Activated naive CD4-positive, alpha-beta T cell (primary cell): ENCODE measurements at places on chromosomes 5 and 9.
A peak's percentile ranks its signal among the peaks of the same experiment; 100 is the strongest.

DNA sequence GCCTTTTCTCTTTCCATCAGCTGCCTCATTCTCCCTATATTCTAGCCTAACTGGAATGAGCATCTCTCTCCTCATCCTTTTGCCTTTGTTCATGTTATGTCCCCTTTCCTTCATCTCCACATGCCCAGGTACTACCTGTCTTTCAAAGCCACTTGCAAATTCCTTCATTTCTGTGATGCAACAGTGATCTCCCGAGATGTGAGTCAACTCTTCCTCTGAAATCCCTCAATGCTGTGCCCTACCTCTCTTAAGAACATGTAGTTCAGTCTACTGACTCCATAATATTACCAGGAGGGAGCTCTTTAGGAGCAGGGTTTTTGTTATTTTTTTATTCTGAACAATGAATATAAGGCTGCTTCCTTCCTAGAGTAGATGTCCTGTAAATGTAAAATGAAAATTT is 91.6 kb downstream of the ZNF462 start:
- no peak for DNase-seq

- no peak for DNase-seq
Measured at GRCh38 chr5:137778772-137779564, 24.8 kb upstream of the HNRNPA0 start.

DNA sequence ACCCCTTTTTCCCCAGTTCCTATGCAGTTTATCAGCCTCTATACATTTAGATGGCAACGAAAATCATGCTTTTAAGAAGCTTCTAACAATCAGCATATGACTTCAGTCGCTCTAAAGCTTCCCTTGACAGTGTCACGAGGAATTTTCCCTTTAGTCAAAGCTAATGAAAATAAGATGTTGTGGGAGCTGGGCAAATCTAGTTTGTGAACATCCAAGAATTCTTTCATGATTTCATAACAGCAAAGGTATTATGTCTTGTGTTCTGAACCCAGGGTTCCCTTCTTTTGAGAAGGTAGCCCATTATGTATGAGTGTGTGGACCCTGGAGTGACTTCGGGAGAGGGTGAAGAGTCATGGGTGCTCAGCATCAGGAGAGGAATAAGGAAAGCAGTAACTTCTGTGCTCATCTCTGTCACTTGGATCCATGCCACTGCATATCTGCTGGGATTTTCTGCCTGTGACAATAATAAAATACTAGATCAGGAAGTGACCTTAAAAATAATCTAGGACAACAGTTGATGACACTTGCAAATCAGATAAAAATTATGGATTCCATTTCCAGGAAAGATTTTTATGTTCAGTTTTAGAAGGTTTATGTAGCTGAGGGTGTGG is 102.4 kb downstream of the PCSK1 start:
- DNase-seq: no peak

DNA sequence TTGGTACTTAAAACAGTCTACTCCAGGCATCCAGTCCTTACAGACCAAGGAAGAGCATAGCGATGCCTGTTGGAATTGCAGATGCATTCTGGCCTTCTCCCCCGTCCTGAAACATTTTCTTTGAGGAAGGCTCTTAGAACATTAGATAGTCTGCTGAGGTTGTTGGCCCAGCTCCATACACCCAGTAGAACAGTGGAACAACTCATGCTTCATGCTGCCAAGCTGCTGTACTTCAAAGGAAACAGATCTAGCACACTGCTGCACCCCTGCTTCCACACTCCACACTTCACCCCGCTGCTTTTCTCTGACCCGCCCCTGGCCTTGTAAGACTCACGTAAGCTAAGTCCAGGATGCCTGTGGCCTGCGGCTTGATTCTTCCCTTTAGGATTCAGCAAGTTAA is 33.4 kb upstream of the NCS1 start:
- DNase-seq: no peak

DNA sequence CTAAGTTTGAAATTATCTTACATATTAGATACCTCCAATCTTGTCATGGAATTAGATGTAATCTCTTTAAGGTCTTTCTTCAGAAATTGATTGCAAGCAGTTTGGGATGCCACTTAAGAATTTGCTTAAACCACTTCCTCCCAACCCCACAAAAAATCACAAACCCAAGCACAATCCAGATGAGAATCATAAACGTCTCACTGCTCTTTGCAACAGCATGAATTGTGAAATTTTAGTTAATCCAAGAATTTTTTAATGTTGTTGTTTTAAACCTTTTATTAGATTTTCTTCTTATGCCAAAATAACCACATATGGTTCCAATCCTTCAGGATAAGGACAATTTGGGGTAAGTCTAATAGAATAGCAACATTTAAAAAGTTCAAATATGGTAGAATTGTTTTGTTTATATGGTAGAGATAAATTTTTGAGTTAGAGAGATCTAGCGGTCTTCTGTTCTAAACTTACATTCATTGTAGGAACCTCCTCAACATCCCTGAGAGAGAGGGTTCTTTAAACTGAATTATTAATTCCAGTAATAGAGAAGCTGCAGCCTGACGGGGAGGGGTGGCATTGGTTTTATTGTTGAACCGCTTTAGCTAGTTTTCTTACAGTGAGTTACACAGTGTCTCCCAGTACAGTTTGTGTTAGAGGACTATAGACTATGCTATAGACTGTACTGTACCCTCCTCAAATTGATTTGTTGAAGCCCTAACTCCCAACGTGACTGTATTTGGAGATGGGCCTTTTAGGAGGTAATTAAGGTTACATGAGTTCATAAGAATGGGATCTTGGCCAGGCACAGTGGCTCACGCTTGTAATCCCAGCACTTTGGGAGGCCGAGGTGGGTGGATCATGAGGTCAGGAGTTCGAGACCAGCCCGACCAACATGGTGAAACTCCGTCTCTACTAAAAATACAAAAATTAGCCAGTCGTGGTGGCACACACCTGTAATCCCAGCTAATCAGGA is 24.8 kb upstream of the IL6ST start:
- DNase-seq: no peak

DNA sequence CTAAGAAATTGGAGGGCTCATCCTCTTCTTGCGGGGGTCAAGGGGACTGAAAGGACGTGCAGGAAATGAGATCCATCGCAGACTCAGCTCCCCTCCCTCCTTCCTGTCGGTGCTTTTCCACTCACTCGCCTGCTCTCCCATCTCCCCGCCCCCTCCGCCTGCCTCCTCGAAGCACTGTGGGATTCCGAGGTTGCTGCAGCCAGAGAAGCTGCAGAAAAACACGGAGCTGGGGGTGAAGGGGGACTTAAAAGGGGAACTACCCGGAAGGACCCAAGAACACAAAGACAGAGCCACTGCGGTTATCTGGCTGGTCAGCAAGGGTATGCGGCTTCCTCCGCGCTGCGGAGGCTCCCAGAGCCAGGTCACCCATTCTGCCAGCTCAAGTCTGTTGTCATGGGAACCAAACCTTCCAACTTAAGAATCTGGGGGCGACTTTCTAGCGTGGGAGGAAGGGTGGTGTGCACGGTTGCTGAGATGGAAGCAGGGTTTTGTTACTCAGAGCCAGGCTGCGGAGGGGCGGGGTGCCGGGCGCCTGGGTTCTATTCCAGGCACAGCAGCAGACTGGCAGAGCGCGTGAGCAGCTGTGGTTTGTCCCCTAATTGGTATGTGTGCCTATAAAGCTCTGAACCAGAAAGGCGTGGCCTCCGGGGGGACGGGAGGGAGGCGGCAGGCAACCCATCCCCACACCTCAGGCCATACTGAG is 24.9 kb downstream of the PCDHGC5 start:
- DNase-seq: peak; percentile 19
